CD4-positive, alpha-beta T cell treated with Interleukin-15 for 1 hour (primary cell): ENCODE measurements at places on chromosomes 12 and 14.

DNA sequence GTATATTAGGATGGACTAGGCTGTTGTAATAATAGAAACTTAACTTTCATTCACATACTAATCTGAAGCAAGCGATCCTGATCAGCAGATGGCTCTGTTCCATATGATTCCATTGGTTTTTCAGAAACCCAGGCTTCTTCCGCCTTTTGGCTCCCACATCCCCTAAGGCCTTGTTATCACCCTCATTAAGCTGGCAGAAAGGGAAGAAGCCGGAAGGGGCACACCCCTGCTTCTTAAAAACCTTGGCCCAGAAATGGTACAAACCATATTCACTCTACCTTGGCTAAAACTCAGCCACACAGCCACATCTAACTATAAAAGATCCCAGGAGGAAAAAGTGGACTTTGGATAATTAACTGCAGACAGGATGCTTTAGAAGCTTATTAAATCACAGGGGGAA, 329.2 kb downstream of the PCNX1 start:
- no peak for DNase-seq

- DNase-seq, result no peak
Observed at GRCh38 chr14:35988972-35989690, 163.0 kb downstream of the BRMS1L start.

DNA sequence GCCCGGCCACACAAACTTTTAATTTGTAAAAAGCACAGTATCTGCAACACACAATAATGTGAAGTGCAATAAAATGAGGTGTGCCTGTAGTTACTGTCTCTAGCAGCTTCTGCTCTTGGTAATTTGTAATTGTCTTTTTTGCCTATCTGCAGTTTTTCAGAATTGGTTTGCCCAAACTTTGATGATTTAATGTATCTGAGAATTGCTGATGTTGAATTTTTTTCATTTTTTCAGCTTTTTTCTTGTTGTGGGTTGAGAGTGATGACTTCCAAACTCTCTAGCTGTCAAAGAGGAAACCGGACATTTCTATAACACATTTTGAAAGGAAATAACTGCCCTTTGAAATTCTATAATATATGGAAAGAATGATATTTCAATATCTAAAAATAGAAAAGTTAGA, 236.9 kb downstream of the RERGL start:
- DNase-seq, result no peak

DNA sequence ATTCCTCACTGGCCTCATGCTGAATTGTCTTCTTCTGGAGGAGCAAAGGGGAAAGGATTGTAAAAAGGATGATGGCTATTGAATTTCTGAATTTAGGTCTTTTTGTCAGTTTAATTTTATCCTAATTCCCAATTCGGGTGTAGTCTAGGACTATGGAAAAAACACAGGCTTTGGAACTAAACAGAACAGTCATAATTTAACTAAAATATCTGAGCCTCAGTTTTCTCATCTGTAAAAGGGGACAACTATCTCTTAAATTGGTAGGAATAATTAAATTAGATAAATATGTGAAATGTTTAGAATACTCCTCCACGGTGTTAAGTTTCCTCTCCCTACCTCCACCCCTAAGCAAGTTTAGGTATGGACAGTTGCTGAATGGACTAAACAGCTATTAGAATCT, 3.2 kb upstream of the SP1 start:
- no peak for DNase-seq

GRCh38 chr12:79775355-79776027, 84.7 kb upstream of the PAWR start:
- DNase-seq, result no peak
